Fibroblast of lung (primary cell): ENCODE measurements at places on chromosomes 2 and 18. TPM values are rescaled to one million over a fixed set of nuclear protein-coding genes. Genes with fewer than 3 reads are reported as not detected.

DNA sequence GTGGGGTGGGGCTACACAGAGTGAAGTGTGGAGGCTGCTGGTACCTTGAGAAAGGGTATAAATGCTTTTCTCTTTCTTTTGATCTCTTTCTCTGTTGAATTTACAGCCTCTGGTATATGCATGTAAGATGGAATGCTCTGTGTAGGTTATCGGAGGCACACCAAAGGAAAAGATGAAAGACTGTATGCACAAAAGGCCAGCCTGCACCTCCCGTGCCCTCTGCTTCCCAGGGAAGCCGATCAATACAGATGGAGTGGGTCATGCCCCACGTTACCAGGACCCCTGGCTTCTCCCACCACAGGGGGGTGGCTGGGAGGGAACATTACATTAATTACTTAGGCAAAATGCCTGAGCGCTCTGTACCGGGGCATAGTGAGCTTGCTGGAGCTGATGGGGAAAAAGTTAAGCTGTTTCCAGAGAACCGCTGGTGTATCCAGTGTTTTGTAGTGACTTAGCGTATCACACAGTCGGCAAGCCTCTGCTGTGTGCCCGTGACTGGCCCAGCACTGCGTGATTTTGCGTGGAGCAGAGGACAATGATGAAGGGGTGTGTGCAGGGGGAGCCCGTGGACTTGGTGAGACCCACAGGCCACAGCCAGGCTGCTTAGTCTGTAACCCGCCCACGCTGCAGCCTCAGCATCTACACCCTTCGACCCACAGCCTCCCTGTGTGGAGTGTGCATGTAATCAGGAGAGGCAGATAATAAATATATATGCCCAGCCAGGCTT is 8.0 kb downstream of the ALLC start:
- no peak for DNase-seq
- H3K4me3 ChIP-seq = no peak overlapping the region
- no peaks in the 10 kb centered on the region for H3K27me3 ChIP-seq
- no peak overlapping the region for H3K27ac ChIP-seq
- no peaks in the 10 kb centered on the region for H3K4me1 ChIP-seq

GRCh38 chr2:27082773-27083409 is 3.7 kb upstream of the KHK start:
- H3K4me1 ChIP-seq = peaks cover 14% of the 10 kb centered on the region
- H3K4me3 ChIP-seq = no peak overlapping the region
- H3K36me3 ChIP-seq = peaks cover 18% of the 10 kb centered on the region
- no peak overlapping the region for H3K27ac ChIP-seq
- no peak for DNase-seq

- H3K27me3 ChIP-seq = no peaks in the 10 kb centered on the region
- peak; percentile 16 for DNase-seq
- H3K27ac ChIP-seq = no peak overlapping the region
- no peaks in the 10 kb centered on the region for H3K4me1 ChIP-seq
Observed at GRCh38 chr2:67733517-67733916, 329.3 kb downstream of the C1D start.

Gene FLACC1
- 1.0 and 1.3 TPM in 2 replicates for total RNA-seq

DNA sequence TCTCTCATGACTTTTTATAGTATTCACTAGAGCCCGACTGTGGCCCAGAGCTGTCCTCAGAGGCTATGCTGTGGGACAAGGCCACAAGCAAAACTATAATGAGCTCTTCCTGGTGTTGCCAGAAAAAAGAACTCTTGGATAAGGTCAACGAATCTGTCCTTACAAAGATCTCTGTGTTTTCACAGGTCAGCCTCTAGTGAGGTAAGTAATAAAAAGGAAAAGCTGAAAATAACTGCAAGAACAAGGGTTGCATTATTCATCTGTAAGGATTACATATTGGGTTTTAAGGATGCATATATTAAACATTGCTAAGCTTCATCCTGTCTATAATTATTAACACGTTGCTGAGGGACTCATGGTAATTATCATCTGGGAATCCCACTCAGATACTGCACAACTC is 62.8 kb upstream of the ATL2 start:
- H3K27ac ChIP-seq = no peak overlapping the region
- H3K27me3 ChIP-seq = peaks cover 25% of the 10 kb centered on the region
- no peak for DNase-seq
- no peaks in the 10 kb centered on the region for H3K36me3 ChIP-seq
